ENCODE measurements at places on chromosomes 1 and 21.

GRCh38 chr1:25462732-25463131 lies 32.0 kb downstream of the MACO1 start:
- DNase-seq: no peak

GRCh38 chr1:216523449-216524190 lies 100.4 kb upstream of the USH2A start:
- DNase-seq: no peak

DNA sequence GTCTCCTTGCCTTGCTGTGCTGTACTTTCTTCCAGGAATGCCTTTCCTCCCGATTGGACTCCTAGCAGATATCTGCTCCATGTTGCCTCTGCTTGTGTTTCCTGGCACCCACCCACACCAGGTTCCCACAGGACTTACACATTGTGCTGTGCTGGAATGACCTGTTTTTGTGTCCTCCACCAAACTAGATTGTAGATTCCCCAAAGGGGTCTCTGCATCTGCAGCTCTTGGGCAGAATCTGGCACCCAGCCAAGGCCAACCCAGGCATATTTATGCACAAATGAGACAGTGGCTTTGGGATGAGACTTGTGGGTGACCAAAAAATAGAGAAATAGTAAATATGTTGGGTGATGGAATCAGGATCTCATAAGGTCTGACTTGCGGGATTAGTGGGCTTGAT lies 278.2 kb downstream of the RRAGC start:
- no peak for DNase-seq

GRCh38 chr1:116163533-116163932 lies 52.3 kb downstream of the MAB21L3 start:
- no peak for DNase-seq

DNA sequence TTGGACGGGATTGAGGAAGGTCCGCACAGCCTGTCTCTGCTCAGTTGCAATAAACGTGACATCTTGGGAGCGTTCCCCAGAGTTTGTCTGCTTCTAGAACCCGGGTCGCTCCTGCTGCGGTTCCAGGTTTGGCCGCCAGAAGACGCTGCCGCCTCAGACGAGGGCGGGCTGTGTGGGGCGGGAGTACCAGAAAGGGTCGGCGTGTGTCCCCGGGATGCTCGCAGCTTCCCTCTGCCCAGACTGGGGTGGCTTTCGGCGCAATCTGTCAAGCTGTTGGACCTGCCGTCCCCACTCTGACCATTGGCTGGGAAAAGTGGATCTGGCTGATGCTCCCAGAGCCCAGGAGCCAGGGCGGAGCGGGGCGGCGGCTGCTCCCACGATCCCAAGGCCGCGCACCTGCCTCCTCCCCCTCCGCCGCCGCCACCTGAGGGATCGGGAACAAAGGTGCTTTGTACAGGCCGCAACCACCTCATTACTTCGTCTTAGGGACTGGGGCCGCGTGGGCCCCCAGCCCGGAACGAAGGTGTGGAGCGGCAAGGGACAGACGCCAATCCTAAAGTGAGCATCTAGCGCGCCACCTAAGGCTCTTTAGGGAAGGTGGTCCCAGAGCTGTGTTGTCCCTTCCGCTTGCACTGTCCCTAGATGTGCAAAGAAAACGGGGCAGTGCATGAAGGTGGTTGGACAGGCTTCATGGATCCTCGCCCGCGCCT lies 683 bp upstream of the EFNA4 start:
- DNase-seq: no peak

All from activated CD8-positive, alpha-beta memory T cell treated with anti-CD3 and anti-CD28 coated beads for 4 hours (primary cell).